ENCODE measurements at places on chromosomes 7 and 10. TPM values are rescaled to one million over a fixed set of nuclear protein-coding genes. Genes with fewer than 3 reads are reported as not detected.
A peak's percentile ranks its signal among the peaks of the same experiment; 100 is the strongest.

- DNase-seq = no peak
- H3K27ac ChIP-seq = no peak overlapping the region
- peaks cover 3% of the 10 kb centered on the region for H3K27me3 ChIP-seq
- no peaks in the 10 kb centered on the region for H3K4me1 ChIP-seq
Measured at GRCh38 chr10:122243550-122243949, 27.5 kb upstream of the BTBD16 start.

DNA sequence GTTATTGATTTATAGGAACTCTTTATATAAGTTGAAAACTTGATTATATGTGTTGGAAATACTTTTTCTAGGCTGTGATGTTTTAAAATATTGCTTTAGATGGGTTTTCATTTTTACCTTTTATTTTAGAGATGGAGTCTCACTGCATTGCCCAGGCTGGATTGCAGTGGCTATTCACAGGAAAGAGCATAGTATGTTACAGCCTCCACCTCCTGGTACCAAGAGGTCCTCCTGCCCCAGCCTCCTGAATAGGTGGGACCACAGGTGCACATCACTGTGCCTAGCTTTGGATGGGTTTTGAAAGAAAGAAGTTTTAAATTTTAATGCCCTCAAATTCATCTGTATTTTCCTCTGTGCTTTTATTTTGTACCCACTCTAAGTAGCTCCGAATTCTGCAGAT lies 105.4 kb downstream of the TCF7L2 start:
- H3K36me3 ChIP-seq = peaks cover 19% of the 10 kb centered on the region
- no peak overlapping the region for H3K4me3 ChIP-seq
- peaks cover 3% of the 10 kb centered on the region for H3K27me3 ChIP-seq

- peaks cover 11% of the 10 kb centered on the region for H3K27me3 ChIP-seq
- peaks cover 56% of the 10 kb centered on the region for H3K4me1 ChIP-seq
- H3K27ac ChIP-seq = peak overlapping the region; percentile 96
- peaks cover 20% of the 10 kb centered on the region for H3K36me3 ChIP-seq
- peak; percentile 84 for DNase-seq
Measured at GRCh38 chr7:131327049-131327625, 539 bp upstream of the MKLN1 start.

MYH16 gene
- total RNA-seq = not detected

A1CF gene
- total RNA-seq = not detected

GRCh38 chr7:26195867-26196657 lies 4.5 kb downstream of the HNRNPA2B1 start:
- H3K4me3 ChIP-seq = peak overlapping the region; percentile 100
- H3K36me3 ChIP-seq = peaks cover 84% of the 10 kb centered on the region

DNA sequence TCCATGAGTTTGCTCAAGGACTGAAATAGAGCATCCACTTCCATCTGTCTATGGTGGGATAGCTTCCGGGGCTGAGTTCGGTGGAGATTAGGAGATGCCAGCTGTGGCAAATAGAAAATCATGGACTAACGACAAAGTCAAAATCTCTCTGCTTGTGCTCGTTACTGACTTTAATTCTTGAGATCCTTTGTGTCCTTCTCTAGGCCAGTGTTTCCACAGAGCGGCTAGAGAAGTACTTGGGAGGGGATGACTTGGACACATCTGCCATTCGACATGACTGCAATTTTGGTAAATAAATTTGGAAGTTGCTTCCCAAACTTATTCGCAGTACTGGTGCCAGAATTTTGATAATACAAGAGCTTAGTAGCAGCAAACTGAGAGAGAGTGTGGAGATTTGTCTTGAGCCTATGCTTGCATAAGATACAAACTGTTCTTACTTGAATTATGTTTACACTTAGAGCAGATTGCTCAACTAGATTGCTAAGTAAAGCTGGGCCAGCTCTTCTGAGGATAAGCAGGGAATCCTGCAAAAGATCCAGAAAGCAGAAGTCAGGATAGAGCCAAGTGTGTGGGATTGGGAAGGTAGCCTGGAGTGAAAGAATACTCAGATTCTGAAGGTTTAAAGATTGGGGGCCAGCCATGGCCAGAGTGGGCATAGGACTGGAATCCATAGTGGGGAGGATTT lies 27.6 kb downstream of the ABCC2 start:
- H3K27me3 ChIP-seq = no peaks in the 10 kb centered on the region
- peaks cover 4% of the 10 kb centered on the region for H3K36me3 ChIP-seq
- H3K4me3 ChIP-seq = no peak overlapping the region
- H3K27ac ChIP-seq = no peak overlapping the region
- no peak for DNase-seq

GRCh38 chr10:33869028-33869427 lies 534.6 kb upstream of the NRP1 start:
- no peak overlapping the region for H3K27ac ChIP-seq
- no peak overlapping the region for H3K4me3 ChIP-seq
- peaks cover 46% of the 10 kb centered on the region for H3K27me3 ChIP-seq
- DNase-seq = no peak
- H3K36me3 ChIP-seq = no peaks in the 10 kb centered on the region
- no peaks in the 10 kb centered on the region for H3K4me1 ChIP-seq

HIP1 gene
- total RNA-seq = 31.1 TPM

PDK4 gene
- not detected for total RNA-seq

Data from HFFc6 (cell line).